ENCODE measurements at places on chromosomes 1 and 21.

DNA sequence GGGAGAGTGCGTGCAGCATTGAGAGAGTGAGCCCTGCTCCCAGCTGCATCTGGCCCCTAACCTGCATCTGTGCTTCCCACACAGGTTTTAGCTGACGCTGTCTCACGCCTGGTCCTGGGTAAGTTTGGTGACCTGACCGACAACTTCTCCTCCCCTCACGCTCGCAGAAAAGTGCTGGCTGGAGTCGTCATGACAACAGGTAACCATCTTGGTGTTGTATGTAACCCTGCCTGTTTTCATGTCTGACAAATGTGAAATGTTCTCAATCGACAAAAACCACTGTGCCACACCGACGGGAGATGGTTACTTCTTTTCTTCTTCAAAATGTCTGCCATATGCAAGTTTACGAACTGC lies 105.8 kb downstream of the ADARB1 start:
- peak; percentile 7 for DNase-seq

DNA sequence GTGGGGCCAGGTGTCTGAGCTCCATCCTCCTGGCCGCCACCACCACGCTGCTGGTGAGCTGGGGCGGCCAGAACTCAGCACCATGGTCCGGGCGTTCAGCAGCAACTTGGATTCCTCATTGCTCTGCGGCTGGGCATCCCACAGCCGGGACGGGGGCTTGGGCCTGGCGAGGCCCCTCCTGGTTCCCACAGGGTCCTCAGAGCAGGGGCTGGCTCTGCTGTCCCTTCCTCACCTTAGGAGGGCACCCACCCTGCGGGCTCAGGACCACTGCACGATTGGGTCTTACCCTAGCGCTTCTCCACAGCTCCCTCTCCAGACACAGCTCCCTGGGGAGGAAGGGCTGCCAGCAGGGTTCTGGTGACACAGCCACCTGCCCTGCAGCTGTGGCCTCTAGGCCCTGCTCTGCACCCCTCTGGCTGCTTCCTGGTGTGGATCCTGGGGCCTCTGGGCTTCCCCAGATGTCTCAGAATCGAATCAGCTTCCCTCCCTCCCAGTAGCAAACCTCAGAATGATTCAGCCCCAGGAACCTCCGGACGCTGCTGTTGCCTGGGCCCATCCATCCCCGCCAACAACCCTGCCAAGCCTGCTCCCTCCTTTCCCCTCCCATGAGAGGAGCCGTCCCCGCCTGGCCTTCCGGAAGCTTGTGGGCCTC lies 25.0 kb downstream of the CRYAA start:
- DNase-seq: no peak

GRCh38 chr1:227320476-227320875 lies 2.2 kb upstream of the CDC42BPA start:
- no peak for DNase-seq

- DNase-seq: no peak
Measured at GRCh38 chr1:29057700-29058099, 66.0 kb downstream of the TMEM200B start.

DNA sequence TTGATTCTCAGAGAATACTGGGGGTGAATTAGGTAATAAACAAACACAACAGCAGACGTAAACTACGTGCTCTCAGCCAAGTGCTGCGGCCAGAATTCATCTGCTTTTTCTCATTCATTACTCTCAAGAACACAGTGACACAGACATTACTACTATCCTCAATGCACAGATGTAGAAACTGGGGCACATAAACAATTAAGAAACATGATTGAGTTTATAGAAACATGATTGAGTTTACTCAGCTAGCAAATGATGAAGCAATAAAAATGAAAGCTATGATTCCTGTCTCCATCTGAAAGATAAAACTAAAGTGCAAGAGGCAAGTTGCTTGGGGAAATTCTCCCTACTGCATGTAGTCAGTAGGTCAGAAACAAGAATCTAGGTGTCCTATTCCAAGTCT lies 140.5 kb downstream of the IFI44 start:
- no peak for DNase-seq
